HT1080 (cell line): ENCODE measurements at places on chromosomes 1 and 21. TPM values are rescaled to one million over a fixed set of nuclear protein-coding genes. Genes with fewer than 3 reads are reported as not detected.

- DNase-seq, result no peak
Measured at GRCh38 chr1:162251102-162251501, 125.6 kb downstream of the SPATA46 start.

GRCh38 chr1:213474054-213474453 lies 423.0 kb downstream of the RPS6KC1 start:
- DNase-seq, result peak; percentile 30

- no peak for DNase-seq
Measured at GRCh38 chr21:39057121-39057520, 126.1 kb downstream of the PSMG1 start.

- no peak for DNase-seq
Measured at GRCh38 chr21:35859677-35860076, 200.6 kb downstream of the SETD4 start.

- DNase-seq, result no peak
Measured at GRCh38 chr1:154953611-154954038, 2.3 kb downstream of the PBXIP1 start.

DNA sequence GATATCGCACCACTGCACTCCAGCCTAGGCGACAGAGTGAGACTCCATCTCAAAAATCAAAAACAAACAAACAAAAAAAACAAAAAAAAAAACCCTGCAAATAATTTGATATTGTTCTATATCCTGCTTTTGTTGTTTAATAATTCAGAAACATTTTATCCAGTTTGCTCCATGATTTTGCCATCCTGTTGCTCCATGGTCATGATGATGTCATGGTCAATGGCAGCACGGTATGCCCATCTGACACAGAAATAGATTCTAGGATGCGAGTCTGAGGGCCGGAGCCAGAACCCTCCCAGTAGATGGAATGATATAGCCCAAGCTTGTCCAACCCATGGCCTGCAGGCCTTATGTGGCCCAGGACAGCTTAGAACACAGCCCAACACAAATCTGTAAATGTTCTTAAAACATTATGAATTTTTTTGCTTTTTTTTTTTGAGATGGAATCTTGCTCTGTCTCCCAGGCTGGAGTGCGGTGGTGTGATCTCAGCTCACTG lies 39.8 kb downstream of the EDARADD start:
- DNase-seq, result no peak

DNA sequence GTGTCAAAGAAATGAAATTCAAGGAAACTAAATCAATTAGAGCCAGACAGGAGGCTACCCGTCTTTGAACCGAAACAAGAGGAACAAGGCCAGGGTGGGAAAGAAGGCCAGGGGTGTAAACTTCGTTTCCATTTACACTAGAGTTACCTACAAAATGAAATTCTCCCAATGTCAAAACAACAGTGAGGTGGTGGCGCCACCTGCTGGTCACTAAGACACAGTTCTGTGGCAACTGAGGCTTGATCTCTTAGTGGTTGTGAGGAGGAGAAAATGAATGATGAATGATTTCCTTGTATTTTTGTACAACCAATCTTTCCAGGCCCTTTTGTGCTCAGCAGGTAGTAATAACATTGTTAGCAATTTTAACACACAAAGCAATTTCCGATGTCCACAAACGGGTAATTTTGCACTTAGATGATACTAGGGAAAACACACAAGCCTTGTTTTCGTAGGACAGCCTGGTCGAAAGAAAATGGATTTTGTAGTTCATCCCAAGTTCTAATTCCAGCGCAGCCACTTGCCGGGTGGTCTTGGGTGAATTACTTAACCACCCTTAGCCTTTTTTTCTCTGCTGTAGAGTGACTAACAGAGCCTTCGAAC lies 54.8 kb upstream of the SOD1 start:
- DNase-seq, result peak; percentile 23

GRCh38 chr1:89206373-89206772 lies 7.6 kb upstream of the GBP4 start:
- no peak for DNase-seq

The AZIN2 gene
- total RNA-seq, result 2.3 and 5.5 TPM in 2 replicates

DNA sequence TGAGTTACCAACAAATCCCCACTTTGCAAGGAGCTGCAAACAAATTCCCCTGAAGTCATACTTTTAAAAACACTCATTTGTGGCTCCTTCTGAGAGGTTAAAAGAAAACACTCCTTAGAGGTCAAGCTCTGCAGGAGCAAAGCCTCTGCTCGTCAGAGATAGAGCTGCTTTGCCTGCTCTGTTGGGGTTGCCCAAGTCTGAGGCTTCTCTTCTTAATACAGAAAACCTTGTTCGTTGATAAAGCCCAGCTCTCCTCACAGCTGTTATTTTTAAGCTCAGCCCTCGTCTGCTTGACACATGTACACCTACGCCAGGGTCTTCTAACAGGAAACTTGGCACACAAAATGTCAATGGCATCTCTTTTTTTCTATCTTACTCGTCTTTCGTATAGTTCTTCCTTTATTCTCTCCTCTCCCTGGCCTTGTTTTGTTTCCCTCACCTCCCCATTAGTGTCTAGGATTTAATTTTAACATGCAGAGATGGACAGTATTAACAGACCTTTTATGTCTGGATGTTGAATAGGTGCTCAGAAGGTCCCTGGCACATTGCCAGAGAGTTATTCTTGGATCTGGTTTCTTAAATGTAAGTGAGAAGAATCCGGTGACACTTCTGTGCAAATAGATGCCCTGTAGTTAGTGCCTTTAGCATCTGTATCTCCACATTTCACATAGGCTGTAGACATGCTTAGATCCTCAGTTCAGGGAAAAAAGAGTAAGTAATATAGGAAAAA lies 86.0 kb downstream of the LRRC53 start:
- no peak for DNase-seq

DNA sequence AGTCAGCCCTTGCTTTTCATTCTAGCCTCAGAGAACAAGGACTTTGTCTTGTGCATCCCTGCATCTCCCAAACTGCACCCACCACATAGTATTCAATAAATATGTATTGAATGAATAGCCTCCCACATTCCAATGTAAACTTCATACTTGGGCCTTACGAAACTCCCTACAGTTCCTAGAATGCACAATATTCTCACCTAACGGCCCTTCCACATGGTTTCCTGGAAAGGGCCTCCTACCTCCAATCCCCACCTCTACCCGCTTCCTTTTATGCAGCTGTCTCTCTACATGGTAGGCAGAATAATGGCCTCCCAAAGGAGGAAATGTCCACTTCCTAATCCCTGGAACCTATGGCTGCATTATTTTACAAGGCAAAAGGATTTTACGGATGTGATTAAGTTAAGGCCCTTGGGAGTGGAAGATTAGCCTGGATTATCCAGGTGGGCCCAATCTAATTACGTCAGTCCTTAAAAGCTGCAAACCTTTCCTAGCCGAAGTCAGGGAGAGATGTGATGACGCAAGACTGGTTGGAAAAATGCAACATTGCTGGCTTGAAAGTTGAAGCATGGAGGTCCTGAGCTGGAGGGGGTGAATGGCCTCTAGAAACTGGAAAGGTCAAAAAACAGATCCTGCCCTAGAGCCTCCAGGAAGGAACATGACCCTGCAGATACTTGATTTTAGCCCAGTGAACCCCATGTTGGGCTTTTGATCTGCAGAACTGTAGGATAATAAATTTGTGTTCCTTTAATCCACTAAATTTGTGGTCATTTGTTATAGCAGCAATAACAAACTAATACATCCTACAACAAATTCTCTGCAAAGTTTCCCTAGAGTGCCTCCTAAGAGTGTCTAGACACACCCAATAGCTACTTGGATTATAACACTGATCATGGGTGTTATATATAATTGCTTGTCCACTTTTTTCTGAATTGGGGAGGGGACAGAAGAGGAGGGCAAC lies 5.2 kb upstream of the PIK3C2B start:
- DNase-seq, result no peak

The GOLT1A gene
- not detected in 2 replicates for total RNA-seq

The INAVA gene
- not detected in 2 replicates for total RNA-seq

DNA sequence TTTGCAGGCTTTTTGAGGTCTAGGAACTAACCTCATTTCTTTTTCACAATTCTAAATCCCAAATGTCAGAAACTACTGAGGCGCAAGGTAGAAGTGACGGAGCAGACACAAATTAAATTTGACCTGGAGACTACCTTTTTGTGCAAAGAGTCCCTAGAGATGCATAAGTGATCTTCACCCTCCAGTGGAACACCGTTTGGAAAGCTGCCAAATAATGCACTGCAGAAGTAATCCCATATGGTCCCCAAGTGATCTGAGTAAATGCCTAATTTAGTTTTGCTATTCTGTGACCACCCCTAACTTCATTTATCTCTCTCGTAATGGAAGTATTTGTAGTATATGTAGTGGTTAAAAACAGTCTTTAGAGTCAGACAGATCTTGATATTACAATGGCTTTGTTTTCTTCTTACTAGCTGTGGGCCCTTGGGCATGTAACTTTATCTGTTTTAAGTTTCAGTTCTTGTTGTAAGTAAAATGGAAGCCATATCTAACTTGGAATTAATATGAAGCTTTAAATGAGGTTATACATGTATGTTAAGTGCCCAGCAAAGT lies 70.4 kb upstream of the IPO9 start:
- no peak for DNase-seq

The PLK3 gene
- 26.7 and 28.3 TPM in 2 replicates for total RNA-seq

DNA sequence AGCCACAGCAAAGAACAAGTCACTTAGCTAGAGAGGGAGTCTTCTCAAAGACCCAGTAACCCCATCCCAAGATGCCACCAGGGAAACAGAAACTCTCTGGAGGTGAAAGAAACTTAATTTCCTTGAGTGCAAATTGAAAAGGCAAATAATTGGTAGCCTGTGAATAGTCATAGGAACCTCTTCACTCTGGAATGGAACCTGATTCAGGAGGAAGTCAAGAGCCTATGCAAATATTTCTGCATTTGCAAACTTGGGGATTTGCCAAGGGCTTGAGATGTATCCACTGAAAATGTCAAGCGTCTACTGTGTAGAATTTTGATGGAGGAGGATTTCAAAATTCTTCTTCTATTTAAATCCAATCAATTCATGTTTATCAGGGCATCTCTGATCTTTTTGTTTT lies 5.7 kb downstream of the HIVEP3 start:
- DNase-seq, result no peak

DNA sequence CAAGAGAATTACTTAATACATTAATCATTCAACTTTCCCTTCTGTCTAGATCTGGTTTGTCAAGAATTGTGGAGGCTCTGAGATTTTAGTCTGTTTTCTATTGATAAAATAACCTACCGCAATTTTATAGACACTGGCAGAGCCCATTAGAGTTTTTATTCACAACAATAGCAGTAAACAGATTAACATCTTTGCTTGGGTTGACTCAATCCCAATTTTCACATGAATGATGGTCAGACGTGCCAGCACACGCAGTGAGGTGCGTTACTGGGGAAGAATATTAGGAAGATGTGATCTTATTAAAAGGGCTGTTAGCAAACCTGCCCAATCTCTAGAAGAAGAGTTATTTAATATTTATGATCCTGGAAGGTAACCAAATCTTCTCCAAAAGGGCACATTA lies 736.6 kb downstream of the MRPL39 start:
- no peak for DNase-seq
